ENCODE measurements at places on chromosomes 1 and 21.

DNA sequence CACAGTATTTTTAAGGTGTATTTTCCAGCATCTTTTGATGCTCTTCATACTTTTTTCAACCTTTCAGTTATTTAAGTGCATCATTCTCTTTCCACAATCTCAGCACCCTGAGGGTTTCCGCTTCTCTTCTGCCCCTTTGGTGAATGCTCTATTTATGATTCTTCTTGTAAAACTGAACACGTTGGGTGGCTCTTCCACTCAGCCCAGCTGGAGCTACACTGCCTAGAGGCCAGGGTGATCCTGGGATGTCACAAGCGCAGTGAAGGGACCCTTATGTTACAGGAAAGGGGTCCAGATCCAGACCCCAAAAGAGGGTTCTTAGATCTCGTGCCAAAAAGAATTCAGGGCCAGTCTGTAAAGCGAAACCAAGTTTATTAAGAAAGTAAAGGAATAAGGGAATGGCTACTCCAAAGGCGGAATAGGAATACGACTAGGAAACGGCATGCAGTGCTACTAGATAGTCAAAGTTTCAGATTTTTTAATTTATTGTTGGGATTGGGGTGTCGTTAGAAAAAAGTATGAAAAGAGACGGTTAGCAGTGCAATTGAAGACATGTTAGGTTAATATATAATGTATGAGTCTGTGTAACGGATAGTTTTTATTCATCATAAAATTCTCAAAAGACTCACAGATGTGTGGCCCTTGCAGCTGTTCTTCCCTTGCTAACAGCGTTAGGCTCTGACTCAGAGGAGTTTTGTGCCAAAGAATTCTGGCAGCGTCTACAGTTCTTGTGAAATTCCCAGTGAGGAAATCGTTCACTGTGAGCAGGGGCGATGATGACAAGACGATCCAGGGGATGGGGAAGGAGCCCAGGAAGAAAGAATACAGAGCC is 14.4 kb upstream of the ERVH48-1 start:
- DNase-seq, result peak; percentile 9

- no peak for DNase-seq
Observed at GRCh38 chr1:11414926-11415538, 63.9 kb upstream of the DISP3 start.

DNA sequence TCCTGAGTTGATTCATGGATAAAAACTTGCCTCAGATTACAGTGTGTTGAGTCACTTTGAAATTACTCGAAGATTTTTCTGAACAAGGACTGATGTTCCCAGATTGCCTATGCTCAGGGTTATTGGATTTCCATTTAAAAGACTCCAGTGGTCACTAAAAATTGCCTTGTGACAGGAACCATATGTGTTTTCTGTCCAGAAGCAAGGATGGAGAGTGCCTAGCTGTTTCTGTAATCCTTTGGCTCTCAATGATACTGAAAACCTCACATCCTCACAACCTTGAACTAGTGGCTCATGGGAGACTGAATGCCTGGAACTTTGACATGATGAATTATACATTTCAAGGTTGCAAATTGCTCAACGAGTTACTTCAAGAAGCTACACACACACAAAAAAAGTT is 1271.8 kb downstream of the BRINP3 start:
- DNase-seq, result no peak

GRCh38 chr1:47432071-47433036 is 5.5 kb upstream of the FOXD2 start:
- DNase-seq, result peak; percentile 70

GRCh38 chr21:26293141-26293946 is 122.8 kb upstream of the APP start:
- no peak for DNase-seq

DNA sequence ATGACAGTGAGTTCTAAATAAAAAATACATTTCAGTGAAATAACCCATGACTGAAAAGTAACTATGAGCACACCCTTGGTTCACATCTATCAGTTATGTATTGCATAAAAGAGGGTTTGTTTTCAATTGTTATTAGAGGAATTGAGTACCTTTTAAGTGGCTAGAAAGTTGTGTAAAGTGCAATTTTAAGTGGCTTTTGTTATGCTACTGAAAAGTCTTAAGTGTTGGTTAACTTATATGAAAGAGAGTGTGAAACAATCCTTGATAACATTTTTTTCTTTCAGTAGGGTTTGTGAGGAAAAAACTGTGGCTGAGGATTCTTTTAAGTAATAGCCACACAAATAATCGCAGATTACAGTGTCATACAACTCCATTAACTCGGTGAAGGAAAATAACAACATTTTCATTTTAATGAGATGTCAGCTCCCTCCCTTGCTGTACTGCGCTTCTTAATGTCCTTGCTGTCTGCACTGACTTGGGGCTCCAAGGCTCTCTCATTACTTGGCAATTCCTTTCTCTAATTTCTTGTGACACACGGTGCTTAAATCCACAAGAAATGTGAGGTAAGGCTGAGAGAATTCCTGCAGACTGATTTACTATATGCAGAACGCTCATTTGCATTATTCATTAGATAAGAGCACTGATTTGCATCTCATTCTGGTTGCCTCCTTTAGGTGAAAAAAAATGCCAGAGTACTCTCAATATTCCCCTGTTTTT is 40.6 kb downstream of the NTNG1 start:
- DNase-seq, result no peak

GRCh38 chr1:109067883-109068282 is 7.9 kb downstream of the TAF13 start:
- no peak for DNase-seq

GRCh38 chr1:94954263-94955220 is 27.6 kb upstream of the CNN3 start:
- no peak for DNase-seq

- no peak for DNase-seq
Observed at GRCh38 chr1:201554190-201554600, 15.3 kb downstream of the NAV1 start.

GRCh38 chr1:183159960-183160359 is 26.1 kb upstream of the LAMC2 start:
- no peak for DNase-seq

- DNase-seq, result peak; percentile 17
Observed at GRCh38 chr1:6490181-6491080, 1.0 kb downstream of the PLEKHG5 start.

GRCh38 chr1:179082333-179082998 is 596 bp downstream of the TOR3A start:
- DNase-seq, result no peak

GRCh38 chr1:1212780-1213344 is 1.1 kb downstream of the TNFRSF4 start:
- DNase-seq, result no peak

GRCh38 chr1:173267453-173267945 is 60.4 kb upstream of the TNFSF4 start:
- DNase-seq, result no peak

- DNase-seq, result no peak
Observed at GRCh38 chr1:245957427-245957826, 549.7 kb downstream of the SMYD3 start.

GRCh38 chr1:24150234-24151174 is 7.6 kb upstream of the IL22RA1 start:
- DNase-seq, result peak; percentile 61

GRCh38 chr21:39082656-39083376 is 100.4 kb downstream of the PSMG1 start:
- DNase-seq, result no peak

DNA sequence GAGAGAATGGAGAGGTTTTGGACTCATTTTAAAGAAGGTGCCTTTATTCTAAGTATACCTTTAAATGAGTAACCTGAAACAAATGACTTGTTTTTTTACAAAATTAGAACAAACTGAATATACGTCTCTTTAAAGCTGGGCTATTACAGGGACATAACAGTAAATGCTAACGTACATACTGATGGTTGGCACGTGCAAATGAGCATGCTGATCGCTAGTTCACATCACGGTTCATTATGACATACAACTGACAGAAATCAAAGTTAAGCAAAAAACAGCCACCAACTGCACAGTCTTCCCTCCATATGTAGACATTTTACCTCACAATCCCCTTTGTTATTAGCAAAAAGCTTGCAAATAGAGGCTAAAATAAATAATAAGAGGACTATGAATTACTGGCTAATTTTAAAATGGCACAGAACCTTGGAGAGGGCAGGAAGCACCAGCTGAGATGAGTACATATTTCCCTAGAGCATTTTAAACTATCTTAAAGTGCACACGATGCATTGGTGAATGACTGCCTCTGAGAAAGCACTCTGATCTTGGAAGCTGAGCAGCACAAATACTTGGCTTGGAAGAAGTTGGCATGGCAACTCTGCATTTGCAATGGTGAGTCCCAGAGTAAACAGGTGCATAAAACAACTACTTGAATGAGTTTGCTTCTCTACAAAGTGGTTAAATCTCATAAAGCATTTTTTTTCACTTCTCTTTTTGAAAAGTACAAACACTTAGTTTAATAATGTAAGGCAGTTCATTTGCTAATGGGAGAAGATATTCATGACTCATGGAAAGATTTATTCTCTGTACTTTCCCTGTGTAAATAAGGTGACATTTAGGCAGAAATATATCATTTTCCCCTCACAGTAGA is 204.7 kb downstream of the LHX8 start:
- DNase-seq, result no peak

GRCh38 chr1:89487972-89488371 is 36.7 kb upstream of the LRRC8B start:
- no peak for DNase-seq

GRCh38 chr1:151920149-151920548 is 10.8 kb upstream of the THEM4 start:
- no peak for DNase-seq

DNA sequence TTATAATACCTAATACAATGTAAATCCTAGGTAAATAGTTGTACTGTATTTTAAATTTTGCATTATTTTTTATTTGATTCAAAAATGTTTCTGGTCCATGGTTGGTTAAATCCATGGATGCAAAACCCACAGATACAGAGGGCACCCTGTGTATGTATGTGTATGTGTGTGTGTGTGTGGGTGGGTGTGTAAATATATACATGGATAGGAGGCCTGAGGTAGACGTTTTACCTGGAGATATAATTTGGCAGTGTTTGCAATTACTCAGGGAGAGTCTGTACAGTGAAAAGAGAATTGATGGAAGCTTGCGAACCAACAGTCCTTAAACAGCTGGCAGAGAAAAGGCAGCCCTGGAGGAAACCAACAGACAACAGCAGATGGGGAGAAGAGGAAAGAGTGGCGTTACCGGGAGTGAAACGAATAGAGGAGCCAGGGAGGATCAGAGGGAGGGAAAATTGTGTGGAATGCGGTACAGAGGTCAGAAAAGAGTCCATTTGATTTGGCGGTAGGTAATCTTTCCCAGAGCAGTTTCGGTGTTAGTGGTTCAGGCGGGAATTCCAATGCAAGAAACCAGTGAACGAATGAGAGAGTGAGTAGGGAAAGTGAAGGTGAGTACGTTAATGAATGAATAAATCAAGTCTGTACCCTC is 47.9 kb upstream of the NBL1 start:
- DNase-seq, result peak; percentile 36
